Naive B cell (primary cell): ENCODE measurements at places on chromosomes 5 and 9.

DNA sequence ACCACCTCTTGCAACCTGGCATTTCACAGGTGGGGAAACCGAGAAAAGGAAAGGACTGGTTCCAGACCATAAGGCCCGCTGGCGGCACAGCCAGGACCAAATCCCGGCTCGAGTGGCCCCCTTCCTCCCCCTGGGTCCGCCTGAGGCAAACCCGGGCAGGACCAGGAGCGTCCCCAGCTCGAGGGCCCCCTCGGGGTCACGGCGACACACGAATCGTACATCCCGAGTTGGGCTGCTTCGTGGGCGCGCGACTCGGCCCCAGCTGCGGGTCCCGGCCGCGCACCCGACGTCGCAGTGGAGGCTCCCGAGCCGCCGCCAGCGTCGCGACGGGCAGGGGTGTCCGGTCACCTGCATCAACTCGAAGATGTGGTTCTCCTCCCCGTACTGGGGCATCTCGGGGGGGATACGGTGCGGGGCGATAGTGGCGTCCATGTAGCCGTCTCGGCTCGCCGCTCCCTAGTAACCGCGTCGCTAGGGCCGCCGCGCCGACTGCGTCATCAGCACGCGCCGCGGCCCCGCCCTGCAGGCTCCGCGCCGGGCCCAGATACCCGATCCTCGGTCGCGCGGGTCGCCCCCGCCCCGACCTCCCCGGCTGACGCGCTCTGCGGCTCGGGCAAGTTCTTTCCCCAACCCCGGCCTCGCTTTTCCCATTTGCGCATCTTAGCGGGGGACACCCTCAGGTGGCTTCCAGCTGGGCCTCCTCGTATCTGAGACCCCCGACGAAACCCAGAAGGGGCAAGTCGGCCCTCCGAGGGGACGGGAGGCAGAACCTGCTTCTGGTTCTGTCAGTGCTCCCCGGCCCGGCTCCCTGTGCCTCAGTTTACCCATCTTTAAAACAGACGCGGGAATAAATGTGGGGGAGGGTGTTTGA, at the start of gene AK8:
Gene AK8, minus strand, starts transcription at position 461 of the 871 bp plus-strand sequence. Its CDS starts 29 bp downstream, at position 432.
- peak within 1 kb of the TSS; percentile 96 for H3K27ac ChIP-seq
- no peaks in the 10 kb centered on the region for H3K27me3 ChIP-seq

DNA sequence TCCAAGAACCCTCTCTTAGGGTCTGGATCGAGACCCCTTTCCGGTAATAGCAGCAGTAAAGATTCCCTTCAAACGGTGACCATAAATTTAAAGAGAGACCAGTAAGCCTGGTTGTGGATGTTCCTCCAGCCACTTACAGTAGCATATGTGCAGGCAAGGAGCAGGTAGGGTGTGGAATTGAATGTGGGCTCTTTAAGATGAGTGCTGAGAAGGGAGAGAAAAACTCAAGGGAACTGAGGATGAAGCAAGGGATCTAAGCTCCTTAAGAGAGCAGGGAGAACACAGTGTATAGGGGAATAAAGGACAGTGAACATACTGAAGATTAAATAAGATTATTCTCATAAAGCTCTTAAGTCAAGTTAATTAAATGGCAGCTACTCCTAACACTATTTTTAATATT, 51.3 kb downstream of the DPYSL3 start:
- peaks cover 8% of the 10 kb centered on the region for H3K4me1 ChIP-seq
- no peak for DNase-seq
- peaks cover 56% of the 10 kb centered on the region for H3K27me3 ChIP-seq
- H3K4me3 ChIP-seq = no peak overlapping the region
- H3K27ac ChIP-seq = no peak overlapping the region

GRCh38 chr5:16140944-16141343, 38.6 kb downstream of the MARCHF11 start:
- no peak overlapping the region for H3K4me3 ChIP-seq
- no peak overlapping the region for H3K27ac ChIP-seq
- no peaks in the 10 kb centered on the region for H3K27me3 ChIP-seq
- no peaks in the 10 kb centered on the region for H3K36me3 ChIP-seq

- peaks cover 7% of the 10 kb centered on the region for H3K27me3 ChIP-seq
- H3K36me3 ChIP-seq = no peaks in the 10 kb centered on the region
- DNase-seq = no peak
- no peaks in the 10 kb centered on the region for H3K4me1 ChIP-seq
Observed at GRCh38 chr9:84404095-84404686, 63.6 kb upstream of the SLC28A3 start.

DNA sequence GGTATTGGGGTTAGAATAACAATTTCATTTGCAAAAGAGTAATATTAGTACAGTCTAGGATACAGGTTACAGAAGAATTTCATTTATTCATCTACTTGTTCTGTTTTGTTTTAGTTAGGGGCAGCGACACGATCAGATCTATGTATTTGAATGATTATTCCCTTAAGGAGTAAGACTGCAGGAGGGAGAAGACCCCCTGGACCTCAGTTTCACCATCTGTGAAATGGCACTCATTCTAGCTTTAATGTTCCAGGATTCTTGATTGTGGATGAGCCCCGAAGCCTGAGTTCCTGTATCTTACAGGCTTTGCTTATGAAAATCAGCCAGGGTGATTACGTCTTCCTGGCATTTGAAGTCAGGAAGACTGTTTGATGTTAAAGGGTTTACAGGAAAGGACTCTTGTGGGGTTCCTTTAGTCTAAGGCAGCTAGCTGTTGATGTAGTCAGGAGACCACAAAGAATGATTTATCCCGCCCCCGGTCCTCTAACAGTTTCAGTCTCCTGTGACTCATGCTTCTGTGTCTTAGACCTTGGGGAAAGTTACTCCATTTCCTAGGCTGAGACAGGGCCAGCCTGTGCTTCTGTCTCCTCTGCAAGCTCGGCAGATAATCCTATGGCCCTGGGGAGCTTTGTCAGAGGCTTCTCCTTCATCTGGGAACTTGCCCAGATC, 11.5 kb downstream of the SMIM3 start:
- no peak overlapping the region for H3K27ac ChIP-seq
- peaks cover 43% of the 10 kb centered on the region for H3K27me3 ChIP-seq
- H3K4me3 ChIP-seq = no peak overlapping the region
- no peak for DNase-seq
- no peaks in the 10 kb centered on the region for H3K36me3 ChIP-seq

- peaks cover 38% of the 10 kb centered on the region for H3K36me3 ChIP-seq
- no peak overlapping the region for H3K27ac ChIP-seq
- no peak for DNase-seq
- no peaks in the 10 kb centered on the region for H3K27me3 ChIP-seq
- no peak overlapping the region for H3K4me3 ChIP-seq
Observed at GRCh38 chr5:81995407-81995806, 23.6 kb downstream of the ATG10 start.
